ENCODE measurements at places on chromosomes 3 and 15.
A peak's percentile ranks its signal among the peaks of the same experiment; 100 is the strongest.

GRCh38 chr3:43521941-43522340 lies 99.9 kb downstream of the ANO10 start:
- peak; percentile 29 for DNase-seq

DNA sequence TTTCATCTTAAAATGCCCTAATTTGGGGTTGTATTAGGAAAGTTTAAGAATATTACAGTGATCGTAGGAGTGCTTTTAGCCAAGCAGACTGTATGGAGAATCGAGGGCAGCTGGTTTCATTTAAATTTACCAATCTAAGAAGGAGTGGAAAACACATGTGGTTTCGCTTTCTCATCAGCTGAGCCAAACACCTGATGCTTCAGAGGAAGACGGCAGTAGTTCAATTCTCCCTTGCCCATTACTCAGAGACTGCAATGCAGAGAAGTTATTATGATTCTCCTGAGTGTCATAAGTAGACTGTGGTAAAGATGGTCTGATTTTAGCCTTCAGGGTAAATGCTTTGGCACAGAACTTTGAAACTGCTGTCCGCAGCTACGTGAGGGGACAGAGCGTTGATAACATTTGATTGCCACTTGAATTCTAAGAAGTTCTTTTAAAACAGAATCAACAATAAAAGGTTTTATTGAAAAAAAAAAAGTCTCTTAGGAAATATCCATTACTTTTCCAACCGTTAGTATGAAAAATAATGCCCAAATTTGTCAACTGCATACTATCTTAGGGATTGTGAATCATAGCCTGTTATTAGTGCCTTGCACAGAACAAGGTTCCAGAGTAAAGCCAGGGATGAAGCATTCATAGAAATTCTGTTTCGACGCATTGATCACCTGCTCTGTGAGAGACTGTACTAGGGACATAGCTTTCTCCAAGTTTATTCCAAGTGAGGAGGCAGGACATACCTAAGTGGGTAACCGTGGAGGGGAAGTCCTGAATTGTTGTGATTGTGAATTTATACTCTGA lies 25.6 kb downstream of the LYSMD4 start:
- no peak for DNase-seq

DNA sequence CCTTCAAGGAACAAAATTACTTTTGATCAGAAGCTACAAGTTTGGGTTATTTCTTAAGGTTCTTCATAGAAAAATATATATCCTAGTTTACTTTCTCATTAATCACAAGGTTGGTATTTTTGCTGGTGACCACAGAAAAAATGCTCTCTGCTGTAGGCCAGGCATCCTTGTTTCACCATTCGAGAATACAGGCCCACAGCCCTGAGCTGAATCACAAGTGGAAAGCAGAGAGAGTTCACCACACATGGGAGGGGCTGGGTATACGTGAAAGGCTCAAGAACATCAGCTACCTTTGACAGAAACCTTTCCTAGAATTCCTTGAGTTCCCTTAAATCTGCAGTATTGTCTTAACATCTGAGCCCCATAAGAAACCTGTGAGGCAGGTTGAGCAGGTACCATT lies 23.2 kb downstream of the CPEB1 start:
- DNase-seq, result no peak

- no peak for DNase-seq
Observed at GRCh38 chr3:156511987-156512677, 42.8 kb downstream of the SSR3 start.

GRCh38 chr3:177449360-177450006 lies 252.2 kb upstream of the TBL1XR1 start:
- peak; percentile 70 for DNase-seq

GRCh38 chr15:90981681-90982080 lies 12.7 kb downstream of the PRC1 start:
- DNase-seq, result no peak

GRCh38 chr3:63791974-63792373 lies 27.1 kb upstream of the C3orf49 start:
- DNase-seq, result peak; percentile 29

DNA sequence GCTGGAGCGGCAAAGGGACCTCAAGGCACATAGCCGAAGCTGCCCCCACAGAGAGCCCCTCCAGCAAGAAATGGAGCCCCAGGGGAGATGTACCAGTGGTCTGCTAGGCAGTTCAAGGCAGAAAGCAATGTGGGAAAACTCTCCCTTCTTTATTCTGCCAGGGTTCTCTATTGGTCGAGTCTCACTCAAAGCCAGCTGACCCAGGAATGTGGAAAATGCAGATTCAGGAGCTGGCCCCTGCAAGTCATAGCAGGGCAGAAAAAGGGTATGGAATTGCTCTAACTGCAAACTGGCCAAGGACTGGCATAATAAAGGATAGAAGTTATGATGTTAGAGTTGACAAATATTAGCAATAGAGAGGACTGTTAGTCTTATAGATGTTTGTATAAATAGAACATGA lies 4.0 kb upstream of the TOPAZ1 start:
- DNase-seq, result no peak

GRCh38 chr3:115165701-115166100 lies 18.6 kb upstream of the ZBTB20 start:
- no peak for DNase-seq

GRCh38 chr3:122392868-122393844 lies 9.2 kb downstream of the FAM162A start:
- peak; percentile 87 for DNase-seq

GRCh38 chr15:60574801-60575631 lies 96.1 kb upstream of the ICE2 start:
- DNase-seq, result no peak

- DNase-seq, result no peak
Observed at GRCh38 chr15:24752354-24752753, 76.8 kb downstream of the NPAP1 start.

GRCh38 chr15:40096094-40096891 lies 12.4 kb downstream of the BMF start:
- no peak for DNase-seq

- peak; percentile 14 for DNase-seq
Observed at GRCh38 chr15:39381517-39381916, 199.4 kb upstream of the THBS1 start.

- DNase-seq, result no peak
Observed at GRCh38 chr15:69149803-69150202, 10.6 kb upstream of the GLCE start.

GRCh38 chr3:127694467-127695215 lies 21.9 kb downstream of the ABTB1 start:
- peak; percentile 69 for DNase-seq

GRCh38 chr3:72152551-72153476 lies 367.9 kb upstream of the PROK2 start:
- DNase-seq, result peak; percentile 24

GRCh38 chr3:176919836-176920765 lies 277.2 kb downstream of the TBL1XR1 start:
- DNase-seq, result no peak

DNA sequence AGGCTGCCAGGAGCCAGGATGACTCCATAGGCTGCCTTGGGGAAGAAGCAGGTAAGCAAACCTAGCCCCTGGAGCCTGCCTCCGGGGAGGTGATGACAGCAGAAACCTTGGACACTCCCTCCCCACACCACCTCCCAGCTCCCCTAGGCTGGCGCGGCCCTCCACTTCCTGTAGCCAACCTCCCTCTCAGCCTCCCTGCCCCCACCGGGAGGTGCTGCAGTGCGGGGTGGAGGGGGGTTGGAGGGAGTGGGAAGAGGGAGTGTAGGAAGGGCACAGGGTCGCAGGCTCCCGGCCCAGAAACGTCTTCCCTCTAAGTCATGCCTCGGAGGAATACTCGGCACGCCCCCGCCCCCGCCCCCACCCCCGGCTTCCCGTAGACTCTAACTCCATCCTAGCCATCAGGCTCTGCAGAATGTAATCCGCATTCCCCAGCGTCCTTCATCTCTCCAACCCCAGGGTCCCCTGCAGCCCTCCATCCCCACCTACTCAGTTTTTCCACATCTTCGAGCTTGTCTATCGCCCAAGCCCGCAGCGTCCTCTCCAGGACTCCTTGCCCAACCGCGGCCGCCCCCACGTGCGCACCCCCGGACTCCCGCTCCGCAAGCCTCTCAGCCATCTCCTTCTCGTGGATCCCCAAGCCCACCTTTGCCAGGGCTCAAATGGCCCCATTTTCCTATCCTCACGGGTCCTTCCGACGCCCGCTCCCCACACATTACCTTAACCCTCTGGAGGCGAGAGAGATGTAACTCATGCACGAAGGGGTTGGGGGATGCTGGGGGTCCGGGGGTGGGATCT lies 528 bp downstream of the LPCAT4 start:
- DNase-seq, result peak; percentile 79

Measured in hematopoietic multipotent progenitor cell treated with erythropoietin and hydrocortisone succinate and interleukin-3 and kit ligand, for 4 days (in vitro differentiated cells).